ENCODE measurements at places on chromosomes 4 and X. TPM values are rescaled to one million over a fixed set of nuclear protein-coding genes. Genes with fewer than 3 reads are reported as not detected.
A peak's percentile ranks its signal among the peaks of the same experiment; 100 is the strongest.

Gene FREM3
- total RNA-seq: not detected

DNA sequence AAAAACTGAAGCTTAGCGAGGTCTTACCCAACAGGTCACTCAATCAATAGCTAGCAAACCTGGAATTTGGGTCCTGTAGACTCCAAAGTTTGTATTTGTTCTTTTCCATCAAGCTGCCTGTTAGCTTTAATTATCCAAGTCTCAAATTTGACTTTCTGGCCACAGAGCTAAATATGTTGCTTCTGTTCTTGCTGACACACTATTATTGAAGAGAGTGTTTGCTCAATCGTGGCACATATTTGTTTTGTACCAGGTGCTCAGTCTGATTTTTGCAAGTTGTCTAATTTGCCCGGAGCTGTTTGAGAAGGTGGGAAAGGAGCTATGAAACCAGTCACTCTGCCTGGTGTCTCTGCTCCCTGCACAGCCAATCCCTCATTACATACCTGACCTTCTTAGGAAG, 41.7 kb upstream of the FRMD7 start:
- DNase-seq: no peak

GRCh38 chr4:6909970-6910339, 329 bp downstream of the TBC1D14 start:
- no peak for DNase-seq

GRCh38 chrX:4710618-4711433, 997.4 kb upstream of the PRKX start:
- DNase-seq: no peak

Gene HEPH
- total RNA-seq: 8.1 TPM

DNA sequence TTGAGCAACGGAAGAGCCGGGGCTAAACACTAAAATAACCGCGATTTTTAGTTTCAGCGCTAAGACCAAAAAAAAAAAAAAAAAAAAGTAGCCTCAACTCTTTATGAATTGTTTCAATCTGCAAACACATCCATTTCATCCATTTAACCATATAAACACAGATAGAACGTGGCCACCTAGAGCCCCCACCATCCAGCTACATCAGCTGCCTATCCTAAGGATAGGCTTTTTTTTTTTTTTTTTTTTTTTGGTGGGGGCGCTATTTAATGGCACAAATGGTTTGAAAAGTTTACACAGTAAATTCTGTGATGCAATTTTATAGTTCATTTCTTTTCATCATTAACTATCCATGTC, 492 bp upstream of the HDAC8 start:
- no peak for DNase-seq

DNA sequence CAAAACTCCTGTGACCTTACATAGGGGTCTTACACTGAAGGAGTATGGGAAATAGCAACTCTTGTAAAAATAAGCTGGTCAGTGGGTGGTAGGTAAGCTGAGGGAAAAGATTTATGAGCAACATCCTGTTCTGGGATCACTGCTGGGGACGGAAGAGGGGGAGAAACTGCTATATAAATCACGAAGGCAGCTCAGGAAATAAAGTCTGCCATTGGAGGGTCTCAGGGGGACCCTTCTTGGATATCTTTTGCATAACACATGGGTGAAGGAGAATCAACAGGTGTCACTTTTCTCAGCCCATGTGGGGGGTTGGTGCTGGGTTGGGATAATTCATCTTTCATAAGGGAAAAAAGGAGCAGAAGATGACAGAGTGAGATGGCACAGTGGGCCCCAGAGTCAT, 33.7 kb downstream of the AFF1 start:
- DNase-seq: no peak

GRCh38 chrX:135985973-135986310, 707 bp downstream of the SLC9A6 start:
- DNase-seq: no peak

Gene CYBB
- total RNA-seq: 0.38 TPM

Gene TMEM31
- not detected for total RNA-seq

DNA sequence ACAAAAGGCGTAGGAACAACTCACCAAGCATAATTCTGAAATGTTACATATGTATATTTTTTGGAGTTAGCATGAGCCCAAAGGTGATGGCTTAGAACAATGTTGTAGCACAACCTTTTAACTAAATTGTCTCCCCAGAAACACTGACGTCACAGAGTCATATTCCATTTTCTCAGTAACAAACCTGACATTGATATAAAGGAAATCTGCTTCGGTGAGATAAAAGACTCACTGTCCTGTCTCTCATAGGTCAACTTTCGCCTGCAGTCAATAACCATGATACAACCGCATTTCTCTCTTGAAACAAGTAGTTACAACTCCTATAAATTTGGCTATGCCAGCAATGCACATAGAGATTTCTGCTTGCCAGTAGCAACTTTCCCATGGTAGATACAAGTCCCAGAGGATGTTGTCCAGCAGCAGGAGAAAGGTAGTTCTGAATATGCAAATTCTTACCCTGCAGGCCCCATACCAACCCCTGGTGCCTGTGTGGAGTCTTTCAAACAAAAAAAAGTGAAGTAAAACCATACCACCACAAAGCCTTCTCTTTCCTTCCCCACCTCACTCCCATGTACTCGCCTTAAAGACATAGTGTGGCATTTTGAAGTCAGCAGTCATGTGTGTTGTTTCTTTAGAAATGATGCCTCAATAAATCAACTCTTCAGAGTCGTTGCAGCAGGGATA, 47.9 kb downstream of the MTM1 start:
- DNase-seq: no peak

- DNase-seq: no peak
Measured at GRCh38 chrX:122218666-122219065, 965.4 kb upstream of the GRIA3 start.

GRCh38 chrX:17878028-17878670, 17.1 kb upstream of the RAI2 start:
- no peak for DNase-seq

GRCh38 chr4:72975488-72975784, 94.1 kb downstream of the COX18 start:
- no peak for DNase-seq

Gene CLDN34
- not detected for total RNA-seq

Gene DOK7
- 4.5 TPM for total RNA-seq

DNA sequence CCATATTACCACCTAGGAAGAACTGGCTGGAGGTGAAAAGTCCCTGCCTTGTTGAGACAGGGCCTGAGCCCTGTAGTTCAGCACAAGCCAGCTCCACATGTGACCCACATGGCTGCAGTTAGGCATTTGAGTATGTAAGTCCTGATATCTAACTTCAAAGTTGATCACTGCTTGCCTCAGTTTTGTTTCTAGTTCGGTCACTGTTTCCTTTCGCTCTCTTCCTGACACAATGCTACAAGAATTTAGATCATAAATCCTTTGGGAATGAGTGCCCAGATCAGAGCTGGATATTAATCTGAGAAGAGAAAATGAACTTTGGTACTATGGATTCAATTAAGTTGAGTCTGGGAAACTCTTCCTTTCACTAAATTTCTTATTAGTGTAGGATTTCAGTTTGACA, 48.4 kb downstream of the AKAP4 start:
- DNase-seq: no peak

GRCh38 chr4:3676907-3677747, 89.1 kb upstream of the ADRA2C start:
- no peak for DNase-seq

DNA sequence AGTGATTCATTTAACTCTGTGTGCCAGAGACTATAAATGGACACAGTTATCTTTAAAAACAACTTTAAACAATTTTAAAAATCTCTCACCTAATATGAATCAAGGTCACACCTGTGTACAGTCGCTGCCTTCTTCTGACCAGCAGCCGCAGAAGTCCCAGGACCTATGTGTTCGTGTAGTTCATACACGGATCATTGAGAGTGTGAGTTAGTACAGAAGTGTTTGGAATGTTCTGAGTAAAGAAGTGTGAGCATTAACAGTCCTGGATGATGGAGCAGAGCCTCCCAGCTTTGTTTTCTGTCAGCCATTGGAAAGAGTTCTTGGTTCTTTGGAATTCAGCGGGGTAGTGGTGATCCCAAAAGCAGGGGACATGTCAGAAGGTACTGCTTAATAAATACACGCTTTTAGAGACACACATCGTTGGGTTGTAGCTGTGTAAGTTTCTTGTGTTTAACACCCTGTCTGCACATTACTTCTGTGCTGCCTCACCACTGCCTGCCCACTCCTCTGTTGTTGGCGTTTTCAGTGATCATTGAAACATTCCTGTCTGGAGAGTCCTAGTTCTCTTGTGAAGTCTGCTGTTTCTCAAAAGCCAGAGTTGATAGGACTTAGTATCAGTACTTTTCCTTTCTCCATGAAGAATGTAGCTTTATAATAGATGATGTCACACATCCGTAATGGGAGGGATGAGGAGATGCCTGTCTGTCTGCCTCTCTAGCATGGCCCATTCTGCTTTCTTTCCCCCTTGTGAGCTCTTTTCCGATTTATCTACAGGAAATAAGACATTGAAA, 90.6 kb downstream of the PTTG2 start:
- no peak for DNase-seq

DNA sequence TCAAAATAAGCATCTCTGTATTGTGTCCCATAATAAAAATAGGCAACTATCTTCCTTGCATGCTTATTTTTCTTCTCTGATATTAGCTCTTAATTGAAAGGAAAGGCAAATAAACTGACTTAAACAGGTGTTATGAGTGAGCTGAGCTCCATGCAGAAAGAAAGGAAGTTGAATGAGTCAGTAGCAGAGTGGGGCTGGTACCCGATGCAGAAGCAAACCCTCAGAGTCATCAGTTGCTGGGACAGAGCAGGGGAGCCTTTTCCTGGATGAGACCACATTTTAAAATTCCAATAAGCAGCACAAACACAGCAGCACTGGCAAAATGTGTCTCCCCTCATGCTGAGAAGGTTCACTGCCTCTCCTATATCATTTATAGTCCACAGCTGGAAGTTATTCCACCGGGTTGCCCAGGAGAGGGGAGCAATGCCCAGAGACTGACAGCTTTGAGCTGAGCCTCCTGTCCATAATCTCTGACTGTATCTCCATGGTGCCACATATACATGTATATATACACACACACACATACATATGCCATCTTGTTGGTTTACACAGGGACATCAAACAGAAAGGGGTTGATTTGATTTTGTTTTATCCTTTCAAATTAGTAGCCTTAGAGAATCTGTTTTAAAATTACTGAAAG, 274.3 kb upstream of the PPARGC1A start:
- peak; percentile 1 for DNase-seq

DNA sequence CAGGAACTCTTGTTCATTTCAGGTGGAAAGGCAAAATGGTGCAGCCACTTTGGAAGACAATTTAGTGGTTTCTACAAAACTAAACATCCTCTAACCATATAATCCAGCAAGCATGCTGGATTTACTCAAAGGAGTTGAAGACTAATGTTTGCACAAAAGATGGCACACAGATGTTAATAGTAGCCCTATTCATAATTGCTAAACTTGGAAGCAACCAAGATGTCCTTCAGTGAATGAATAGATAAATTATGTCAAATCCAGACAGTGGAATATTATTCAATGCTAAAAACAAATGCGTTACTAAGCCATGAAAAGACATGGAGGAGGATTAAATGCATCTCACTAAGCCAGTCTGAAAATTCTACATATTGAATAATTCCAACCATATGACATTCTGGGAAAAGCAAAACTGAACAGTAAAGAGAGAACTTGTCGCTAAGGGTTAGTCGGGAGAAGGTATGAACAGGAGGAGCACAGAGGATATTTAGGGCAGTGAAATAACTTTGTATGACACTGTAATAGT, 48.2 kb upstream of the PCDH7 start:
- DNase-seq: no peak

Gene KLB
- total RNA-seq: 0.21 TPM

Gene ACOX3
- 37.4 TPM for total RNA-seq

GRCh38 chrX:69027181-69028005, 137.9 kb downstream of the PJA1 start:
- DNase-seq: peak; percentile 47

Measured in kidney epithelial cell (primary cell).